ENCODE measurements at places on chromosomes 6 and 20.

- DNase-seq: no peak
Measured at GRCh38 chr6:31308050-31308844, 36.4 kb upstream of the HLA-C start.

- no peak for DNase-seq
Measured at GRCh38 chr6:18126121-18126520, 3.6 kb upstream of the NHLRC1 start.

GRCh38 chr6:162785632-162786242, 58.0 kb downstream of the PACRG start:
- DNase-seq: no peak

DNA sequence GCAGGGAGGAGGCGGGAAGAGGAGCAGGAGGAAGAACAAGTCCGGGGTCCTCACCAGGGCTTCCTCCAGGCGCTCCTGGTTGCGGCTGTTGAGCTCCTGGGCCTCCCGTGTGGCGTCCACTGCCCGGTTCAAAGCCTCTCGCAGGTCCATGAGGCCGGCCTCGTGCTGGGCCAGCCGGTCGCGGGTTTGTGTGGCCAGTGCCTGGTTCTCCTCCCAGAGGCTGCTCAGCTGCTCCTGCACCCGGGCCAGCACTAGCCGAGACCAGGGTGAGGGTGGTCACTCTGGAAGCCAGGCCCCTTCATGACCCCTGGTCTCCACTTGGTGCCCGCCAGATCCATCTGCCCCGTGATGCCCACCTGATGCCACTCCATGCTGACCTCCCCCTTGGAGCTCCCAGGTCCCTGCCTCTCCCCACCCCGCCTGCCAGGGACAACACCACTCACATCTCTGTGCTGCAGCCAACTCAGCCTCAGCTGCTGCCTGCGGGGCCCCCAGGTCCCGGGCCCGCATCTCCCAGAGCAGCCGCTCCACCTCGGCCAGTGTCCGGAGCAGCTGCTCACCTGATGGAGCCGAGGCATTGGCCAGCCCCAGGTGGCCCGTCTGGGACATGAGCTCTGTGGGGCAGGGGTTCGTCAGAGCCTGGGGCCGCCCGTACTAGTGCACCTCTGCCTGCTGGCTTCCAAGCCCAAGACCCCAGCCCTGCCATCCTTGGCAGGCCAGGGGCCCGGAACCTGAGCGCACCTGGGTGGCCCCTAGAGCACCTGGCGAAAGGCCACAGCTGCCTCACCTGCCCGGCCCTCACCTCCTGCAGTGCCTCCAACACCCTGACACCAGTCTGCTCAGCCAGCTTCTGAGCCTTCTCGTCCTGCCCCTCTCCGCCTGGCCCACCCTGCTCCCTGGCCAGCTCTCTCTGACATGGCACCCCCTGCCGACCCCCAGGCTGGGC, 15.9 kb downstream of the ADRM1 start:
- DNase-seq: no peak

DNA sequence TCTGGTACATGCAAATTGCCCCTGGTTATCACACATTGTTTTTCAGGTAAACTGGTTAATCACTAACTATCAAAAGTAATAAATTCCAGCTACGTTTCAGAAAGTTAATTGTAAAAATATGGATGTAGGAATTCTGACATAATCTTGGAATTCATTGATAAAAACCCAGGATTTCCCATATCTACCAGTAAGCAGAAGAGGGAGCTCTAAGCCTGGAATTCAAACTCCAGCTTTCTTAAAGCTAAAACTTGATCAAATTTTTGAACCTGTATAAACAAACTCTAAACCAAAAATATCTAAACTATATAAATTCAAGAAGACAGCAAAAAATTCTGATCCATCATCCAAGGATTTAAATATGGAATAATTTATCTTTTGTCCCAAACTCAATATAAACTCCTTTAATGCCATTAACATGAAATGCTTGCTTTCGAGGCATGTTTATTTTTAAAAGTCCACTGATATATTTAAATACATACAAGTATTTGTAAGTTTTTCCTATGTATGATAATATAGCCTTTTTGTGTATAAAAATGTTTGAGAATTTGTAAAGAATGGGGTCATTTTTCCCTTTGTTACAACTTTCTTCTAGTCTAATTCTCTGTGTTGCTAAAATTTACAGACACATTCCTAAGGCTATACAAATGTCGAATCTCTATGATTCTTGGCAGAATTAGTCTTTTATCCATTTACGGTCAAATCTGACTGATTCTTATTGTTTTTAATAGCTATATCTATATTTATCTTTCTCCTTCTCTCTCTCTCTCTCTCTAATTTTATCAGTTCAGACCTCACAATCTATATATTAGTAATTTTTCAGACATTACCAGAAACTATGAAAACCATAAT, 91.4 kb upstream of the RNF217 start:
- no peak for DNase-seq

GRCh38 chr20:62755817-62756724, 40.2 kb upstream of the MRGBP start:
- no peak for DNase-seq

- no peak for DNase-seq
Measured at GRCh38 chr20:51767867-51768758, at the start of gene ATP9A. TSS of gene ATP9A (minus strand) at chr20:51768390. CDS start at chr20:51768369, 21 bp downstream.

- DNase-seq: no peak
Measured at GRCh38 chr20:34980543-34981233, 25.0 kb downstream of the MYH7B start.

DNA sequence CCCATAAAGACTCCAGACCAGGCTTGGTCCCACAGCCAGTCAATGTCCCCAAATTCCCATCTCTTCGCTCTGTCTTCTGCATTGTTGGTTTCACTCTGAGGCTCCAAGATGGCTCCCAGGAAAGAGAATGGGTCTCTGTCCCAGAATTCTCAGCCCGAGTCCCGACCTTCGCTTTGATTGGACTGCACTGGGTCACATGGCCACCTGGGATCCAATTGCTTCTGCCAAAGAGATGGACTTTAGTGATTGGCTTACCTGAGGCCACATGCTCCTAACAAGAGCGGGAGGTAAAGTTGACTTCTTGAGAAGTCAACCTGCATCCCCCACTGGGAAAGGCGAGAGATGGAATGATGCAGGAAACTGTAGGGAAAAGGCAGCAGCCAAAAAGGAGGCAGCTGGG, 104.7 kb upstream of the PMEPA1 start:
- DNase-seq: no peak

DNA sequence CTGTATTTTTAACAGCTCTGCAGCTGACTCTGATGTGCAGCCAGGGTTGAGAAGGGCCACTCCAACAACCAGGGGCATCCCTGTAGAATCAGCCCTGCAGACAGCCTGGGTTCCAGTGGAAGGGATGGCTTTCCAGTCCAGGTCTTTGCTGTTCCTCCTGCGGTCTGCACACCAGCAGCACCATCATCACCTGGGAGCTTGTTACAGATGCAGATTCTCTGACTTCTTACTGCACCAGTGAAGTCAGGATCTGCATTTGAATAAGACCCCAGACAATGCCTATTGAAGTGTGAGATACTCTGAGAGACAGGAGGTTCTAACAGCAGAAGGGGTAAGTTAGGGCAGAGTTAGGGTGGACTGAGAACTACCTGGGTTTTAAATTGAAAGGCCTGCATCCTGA, 151.3 kb downstream of the F13A1 start:
- no peak for DNase-seq

All from AG09319 (cell line).